ENCODE measurements at places on chromosomes 16 and 17. TPM values are rescaled to one million over a fixed set of nuclear protein-coding genes. Genes with fewer than 3 reads are reported as not detected.

GRCh38 chr17:9202532-9202931 is 181.2 kb downstream of the NTN1 start:
- DNase-seq: no peak
- H3K27ac ChIP-seq: no peak overlapping the region
- no peaks in the 10 kb centered on the region for H3K36me3 ChIP-seq
- no peaks in the 10 kb centered on the region for H3K27me3 ChIP-seq

DNA sequence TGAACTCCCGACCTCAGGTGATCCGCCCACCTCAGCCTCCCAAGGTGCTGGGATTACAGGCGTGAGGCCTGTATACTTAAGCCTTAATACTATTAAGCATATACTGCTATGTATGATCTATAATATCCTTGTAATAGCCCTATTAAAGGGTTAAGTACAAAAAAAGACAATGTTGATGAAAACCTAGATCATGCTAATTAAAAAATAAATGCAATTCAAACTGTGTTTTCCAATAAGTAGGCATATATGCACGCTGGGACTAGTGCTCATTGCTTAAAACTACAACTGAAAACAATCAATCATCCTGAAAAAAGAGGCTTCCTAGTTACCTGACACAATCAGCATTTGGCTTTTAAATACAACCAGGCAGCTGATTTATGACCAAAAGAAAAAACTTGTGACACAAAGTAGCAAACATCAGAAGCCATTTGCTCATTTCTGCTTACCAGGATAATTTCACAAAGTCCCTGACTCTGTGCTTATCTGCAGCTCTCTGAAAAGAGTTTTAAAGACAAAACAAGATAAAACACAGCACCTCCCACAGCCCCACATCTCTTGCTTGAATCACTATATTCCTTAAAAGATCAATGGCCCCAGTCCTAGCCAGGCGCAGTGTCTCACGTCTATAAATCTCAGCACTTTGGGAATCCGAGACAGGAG is 11.1 kb downstream of the ZNF385C start:
- no peak overlapping the region for H3K27ac ChIP-seq
- no peak for DNase-seq
- H3K27me3 ChIP-seq: no peaks in the 10 kb centered on the region
- no peaks in the 10 kb centered on the region for H3K4me1 ChIP-seq

DNA sequence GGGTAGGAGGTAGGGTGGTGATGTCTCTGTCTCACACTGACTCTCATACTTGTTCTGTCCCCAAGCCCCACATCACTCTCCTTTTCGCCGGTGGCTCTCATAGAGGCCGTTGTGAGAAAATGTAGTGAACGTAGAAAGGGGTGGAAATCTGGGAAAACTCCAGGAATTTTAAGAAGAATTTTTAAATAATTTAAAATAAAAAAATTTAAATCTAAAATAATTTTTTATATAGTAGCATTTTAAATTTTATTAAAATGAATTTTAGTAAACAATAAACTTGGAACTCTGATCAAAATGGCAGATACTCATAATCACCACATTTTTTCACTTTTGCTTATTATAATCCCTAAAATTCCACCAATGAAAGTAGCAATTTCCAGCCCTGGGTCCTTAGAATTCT is 473.6 kb upstream of the ZFHX3 start:
- no peaks in the 10 kb centered on the region for H3K27me3 ChIP-seq
- DNase-seq: no peak
- no peaks in the 10 kb centered on the region for H3K36me3 ChIP-seq
- H3K27ac ChIP-seq: no peak overlapping the region

DNA sequence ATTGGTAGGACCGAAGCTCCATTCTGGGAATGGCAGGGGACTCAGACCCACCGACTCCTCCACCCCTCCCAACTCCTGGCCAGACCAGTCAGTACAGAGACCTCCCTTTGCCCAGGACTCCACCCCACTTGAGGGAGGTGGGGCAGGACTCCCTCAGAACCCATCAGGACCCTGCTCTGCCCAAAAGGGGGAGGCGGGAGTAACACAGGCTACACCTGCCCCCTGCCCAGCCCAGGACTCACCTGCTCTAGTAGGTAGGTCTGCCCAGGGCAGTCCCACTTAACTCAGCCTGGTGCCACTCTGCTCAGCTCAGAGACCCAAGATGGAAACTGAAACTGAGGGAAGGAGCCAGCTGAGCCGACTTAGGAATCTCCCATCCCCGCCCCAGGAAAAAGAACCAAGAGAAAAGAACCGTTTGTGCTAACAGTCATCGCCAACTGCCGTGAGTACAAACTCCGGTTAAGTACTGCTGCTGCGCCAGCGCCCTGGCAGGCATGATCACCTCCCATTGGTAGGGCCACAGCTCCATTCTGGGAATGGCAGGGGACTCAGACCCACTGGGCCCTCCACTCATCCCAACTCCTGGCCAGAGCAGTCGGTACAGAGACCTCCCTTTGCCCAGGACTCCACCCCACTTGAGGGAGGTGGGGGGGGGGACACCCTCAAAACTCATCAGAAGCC is 503 bp downstream of the DHX58 start:
- peak overlapping the region; percentile 67 for H3K4me3 ChIP-seq
- H3K36me3 ChIP-seq: peaks cover 35% of the 10 kb centered on the region
- no peaks in the 10 kb centered on the region for H3K27me3 ChIP-seq
- peaks cover 19% of the 10 kb centered on the region for H3K4me1 ChIP-seq

GRCh38 chr16:17339764-17340541 is 130.8 kb downstream of the XYLT1 start:
- DNase-seq: no peak
- H3K4me1 ChIP-seq: peaks cover 15% of the 10 kb centered on the region
- H3K36me3 ChIP-seq: no peaks in the 10 kb centered on the region
- no peaks in the 10 kb centered on the region for H3K27me3 ChIP-seq
- H3K27ac ChIP-seq: peak overlapping the region; percentile 93

DNA sequence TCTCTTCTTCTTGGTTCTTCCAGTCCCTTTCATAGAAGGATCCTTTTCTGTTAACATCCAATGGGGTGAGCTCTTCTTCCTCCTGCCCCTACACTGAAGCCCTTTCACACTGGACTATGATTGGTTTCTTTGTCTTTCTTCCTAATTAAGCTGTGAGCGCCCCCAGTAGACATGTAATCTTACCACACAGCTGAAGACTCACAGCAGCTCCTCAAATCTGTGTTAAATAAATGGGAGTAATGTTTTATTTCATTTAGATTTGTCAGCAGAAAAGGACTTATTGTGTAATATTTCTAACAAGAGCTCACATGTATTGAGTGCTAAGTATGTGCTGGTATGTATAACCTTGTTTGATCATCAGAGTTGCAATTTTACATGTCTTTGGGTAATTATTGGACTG is 55.7 kb downstream of the TOX3 start:
- no peak overlapping the region for H3K4me3 ChIP-seq
- no peaks in the 10 kb centered on the region for H3K4me1 ChIP-seq
- H3K27me3 ChIP-seq: peaks cover 5% of the 10 kb centered on the region
- no peak for DNase-seq
- no peak overlapping the region for H3K27ac ChIP-seq
- H3K36me3 ChIP-seq: no peaks in the 10 kb centered on the region

DNA sequence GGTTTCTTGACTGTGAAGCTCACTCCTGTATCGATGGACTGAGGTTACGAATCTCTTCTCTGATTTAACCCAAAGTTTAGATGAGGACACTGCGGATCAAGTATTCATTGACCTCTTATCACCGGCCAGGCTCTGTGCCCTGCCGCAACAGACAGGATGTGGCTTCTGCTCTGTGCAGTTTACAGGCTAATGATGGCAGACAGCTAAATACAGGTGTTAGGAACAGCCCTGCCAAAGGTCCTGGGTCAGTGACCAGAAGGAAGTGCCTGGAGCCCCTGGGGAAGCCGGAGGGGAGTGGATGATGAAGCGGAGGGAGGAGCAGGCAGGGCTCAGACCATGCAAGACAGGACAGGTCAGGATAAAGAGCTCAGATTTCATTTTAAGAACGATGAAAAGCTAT is 44.4 kb downstream of the HAPSTR1 start:
- no peak for DNase-seq
- no peak overlapping the region for H3K27ac ChIP-seq
- H3K4me3 ChIP-seq: no peak overlapping the region
- H3K36me3 ChIP-seq: no peaks in the 10 kb centered on the region
- no peaks in the 10 kb centered on the region for H3K27me3 ChIP-seq

DNA sequence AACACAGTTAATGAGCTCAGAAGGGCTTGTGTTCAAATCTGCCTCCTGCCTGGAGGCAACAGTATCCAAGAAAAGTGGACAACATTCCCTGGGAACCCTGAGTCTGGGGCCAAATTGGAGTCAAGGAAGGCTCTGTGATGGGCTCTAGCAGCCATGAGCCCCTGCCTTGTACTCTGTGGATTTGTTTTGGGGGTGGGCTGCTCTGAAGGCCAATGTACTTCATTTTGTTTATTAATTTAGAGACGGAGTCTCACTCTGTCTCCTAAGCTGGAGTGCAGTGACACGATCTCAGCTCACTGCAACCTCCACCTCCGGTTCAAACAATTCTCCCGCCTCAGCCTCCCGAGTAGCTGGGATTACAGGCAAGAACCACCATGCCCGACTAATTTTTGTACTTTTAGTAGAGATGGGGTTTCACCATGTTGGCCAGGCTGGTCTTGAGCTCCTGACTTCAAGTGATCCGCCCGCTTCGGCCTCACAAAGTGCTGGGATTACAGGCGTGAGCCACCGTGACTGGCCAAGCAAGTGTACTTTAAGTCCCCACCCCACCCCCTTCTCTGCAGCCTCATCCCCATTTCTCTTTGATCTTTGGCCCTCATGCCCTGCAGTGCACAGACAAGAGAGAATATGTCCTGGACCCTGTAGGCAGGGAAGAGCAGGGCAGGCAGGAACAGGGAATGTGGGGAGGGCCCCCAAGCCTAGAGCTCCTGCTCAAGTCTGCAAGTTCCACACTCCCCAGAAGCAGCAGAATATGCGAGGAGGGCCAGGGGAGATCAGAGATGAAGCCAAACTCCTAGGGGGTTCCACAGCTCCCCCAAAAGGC is 2.7 kb upstream of the GIP start:
- no peaks in the 10 kb centered on the region for H3K36me3 ChIP-seq
- H3K4me3 ChIP-seq: no peak overlapping the region
- no peak overlapping the region for H3K27ac ChIP-seq
- no peaks in the 10 kb centered on the region for H3K4me1 ChIP-seq
- no peak for DNase-seq
- peaks cover 93% of the 10 kb centered on the region for H3K27me3 ChIP-seq

- no peaks in the 10 kb centered on the region for H3K36me3 ChIP-seq
- peaks cover 11% of the 10 kb centered on the region for H3K4me1 ChIP-seq
- H3K4me3 ChIP-seq: no peak overlapping the region
These were observed 615 bp downstream of the CARMIL2 start for GRCh38 chr16:67645397-67646121.

DNA sequence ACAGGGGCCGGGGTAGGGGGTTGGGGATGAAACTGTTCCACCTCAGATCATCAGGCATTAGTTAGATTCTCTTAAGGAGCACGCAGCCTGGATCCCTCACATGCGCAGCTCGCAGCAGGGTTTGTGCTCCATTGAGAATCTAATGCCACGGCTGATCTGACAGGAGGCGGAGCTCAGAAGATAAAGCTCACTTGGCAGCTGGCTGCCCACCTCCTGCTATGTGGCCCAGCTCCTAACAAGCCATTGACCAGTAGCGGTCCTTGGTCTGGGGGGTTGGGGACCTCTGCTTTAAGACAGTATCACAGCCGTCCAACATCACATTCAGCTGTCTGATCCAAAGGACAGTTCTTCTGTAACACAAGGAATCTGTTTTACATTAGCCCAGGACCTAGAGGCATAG is 62.5 kb downstream of the SLC39A11 start:
- no peak overlapping the region for H3K4me3 ChIP-seq
- H3K27ac ChIP-seq: no peak overlapping the region
- peaks cover 20% of the 10 kb centered on the region for H3K36me3 ChIP-seq
- DNase-seq: no peak
- no peaks in the 10 kb centered on the region for H3K4me1 ChIP-seq

DNA sequence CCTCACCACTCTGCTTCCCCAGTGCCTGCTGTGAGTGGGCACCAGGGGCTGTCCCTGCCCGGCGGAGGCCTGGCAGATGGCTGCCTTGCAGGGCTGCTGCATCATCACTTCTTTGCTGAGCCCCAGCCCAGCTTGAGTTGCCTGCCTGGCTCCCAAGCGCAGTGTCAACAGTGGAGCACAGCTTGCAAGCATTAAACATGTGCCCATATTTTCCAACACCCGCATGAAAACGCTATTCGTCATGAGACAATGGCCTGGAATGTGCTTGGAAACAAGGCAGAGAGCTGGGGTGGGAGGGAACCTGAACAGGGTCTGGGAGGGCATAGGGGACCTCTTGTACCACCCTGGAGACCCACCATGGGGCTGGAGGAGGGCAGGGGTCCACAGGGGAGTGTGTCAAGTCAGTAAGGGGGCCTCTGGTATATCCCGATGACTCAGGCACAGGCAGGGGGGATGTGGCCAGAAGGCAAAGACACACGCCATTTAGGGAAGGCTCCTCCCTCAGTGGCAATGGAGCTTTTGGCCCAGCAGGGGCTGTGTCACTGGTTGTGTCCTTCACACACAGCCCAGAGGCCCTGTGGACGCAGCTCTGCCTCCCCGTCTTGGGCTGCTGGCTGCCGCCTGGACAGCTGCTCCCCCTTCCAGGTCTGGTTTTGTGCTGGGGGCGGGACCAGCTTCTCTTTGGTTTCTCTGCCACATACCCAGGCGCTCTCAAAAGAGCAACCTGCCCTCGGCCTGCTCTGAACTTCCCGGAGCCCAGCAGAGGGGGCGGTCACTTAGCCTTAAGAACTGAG is 17.4 kb upstream of the MTSS2 start:
- H3K36me3 ChIP-seq: no peaks in the 10 kb centered on the region
- peaks cover 82% of the 10 kb centered on the region for H3K4me1 ChIP-seq
- no peak for DNase-seq
- H3K27ac ChIP-seq: peak overlapping the region; percentile 91

DNA sequence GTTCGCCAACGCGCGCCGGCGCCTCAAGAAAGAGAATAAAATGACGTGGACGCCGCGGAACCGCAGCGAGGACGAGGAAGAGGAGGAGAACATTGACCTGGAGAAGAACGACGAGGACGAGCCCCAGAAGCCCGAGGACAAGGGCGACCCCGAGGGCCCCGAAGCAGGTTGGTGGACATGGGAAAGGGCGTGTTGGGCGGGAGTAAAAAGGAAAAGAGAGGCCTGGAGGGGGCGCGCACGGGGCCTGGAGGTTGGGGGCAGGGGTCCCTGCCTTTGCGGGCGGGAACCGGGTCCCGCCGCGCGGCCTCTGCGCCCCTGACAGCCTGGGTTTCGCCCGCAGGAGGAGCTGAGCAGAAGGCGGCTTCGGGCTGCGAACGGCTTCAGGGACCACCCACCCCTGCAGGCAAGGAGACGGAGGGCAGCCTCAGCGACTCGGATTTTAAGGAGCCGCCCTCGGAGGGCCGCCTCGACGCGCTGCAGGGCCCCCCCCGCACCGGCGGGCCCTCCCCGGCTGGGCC is 2.1 kb downstream of the IRX5 start:
- peaks cover 66% of the 10 kb centered on the region for H3K27me3 ChIP-seq
- DNase-seq: no peak
- no peaks in the 10 kb centered on the region for H3K36me3 ChIP-seq
- no peak overlapping the region for H3K4me3 ChIP-seq

GRCh38 chr17:35056013-35056412 is 7.5 kb downstream of the RFFL start:
- H3K4me1 ChIP-seq: no peaks in the 10 kb centered on the region
- no peaks in the 10 kb centered on the region for H3K36me3 ChIP-seq
- DNase-seq: no peak
- H3K4me3 ChIP-seq: no peak overlapping the region

IGSF6 gene
- total RNA-seq: 1.7 TPM

MARVELD3 gene
- not detected for total RNA-seq

CTF1 gene
- 6.2 TPM for total RNA-seq

Data from esophagus muscularis mucosa (tissue), 4 donors.